Glutamatergic neuron (in vitro differentiated cells): ENCODE measurements at places on chromosomes 16 and 17. TPM values are rescaled to one million over a fixed set of nuclear protein-coding genes. Genes with fewer than 3 reads are reported as not detected.

Gene CCL8
- total RNA-seq = not detected

Gene SPATA22
- not detected for total RNA-seq

DNA sequence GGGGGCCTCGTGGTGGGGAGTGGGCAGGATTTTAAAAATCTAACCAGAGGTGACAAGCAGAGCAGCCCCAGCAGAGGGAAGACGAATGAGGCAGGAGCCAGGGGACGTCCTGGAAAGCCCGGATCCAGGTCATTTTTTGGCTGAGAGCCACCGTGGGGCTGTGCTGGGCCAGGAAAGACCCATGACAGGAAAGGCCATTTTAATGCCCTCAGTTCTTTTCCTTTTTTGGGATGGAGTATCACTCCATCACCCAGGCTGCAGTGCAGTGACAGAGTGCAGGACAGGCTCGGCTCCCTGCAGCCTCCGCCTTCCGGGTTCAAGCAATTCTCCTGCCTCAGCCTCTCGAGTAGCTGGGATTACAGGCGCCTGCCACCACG, 30.5 kb upstream of the JPH3 start:
- peaks cover 6% of the 10 kb centered on the region for H3K4me1 ChIP-seq
- DNase-seq = no peak
- H3K36me3 ChIP-seq = peaks cover 6% of the 10 kb centered on the region
- no peak overlapping the region for H3K27ac ChIP-seq

- H3K4me3 ChIP-seq = peak overlapping the region; percentile 51
- H3K4me1 ChIP-seq = peaks cover 40% of the 10 kb centered on the region
- H3K36me3 ChIP-seq = no peaks in the 10 kb centered on the region
- DNase-seq = no peak
- peak overlapping the region; percentile 93 for H3K27ac ChIP-seq
These were observed 29.4 kb downstream of the TOM1L2 start for GRCh38 chr17:17942846-17943245.

DNA sequence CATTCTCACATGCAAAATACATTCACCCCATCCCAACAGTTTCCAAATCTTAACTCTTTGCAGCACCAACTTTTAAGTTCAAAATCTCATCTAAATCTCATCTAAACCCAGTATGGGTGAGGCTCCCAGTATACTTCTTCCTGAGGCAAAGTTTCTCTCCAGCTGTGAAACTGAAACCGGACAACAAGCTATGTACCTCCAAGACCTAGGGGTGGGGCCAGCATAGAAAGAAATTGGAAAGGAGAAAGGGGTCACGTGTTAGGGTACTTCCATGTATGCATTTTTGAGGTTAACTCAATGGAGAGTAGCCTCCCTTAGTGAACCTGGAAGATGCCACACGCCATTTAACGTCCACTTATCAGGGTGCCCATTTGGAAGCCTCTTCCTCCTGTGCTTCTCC, 23.9 kb upstream of the LRRC75A start:
- peaks cover 21% of the 10 kb centered on the region for H3K4me1 ChIP-seq
- DNase-seq = no peak
- peaks cover 6% of the 10 kb centered on the region for H3K27me3 ChIP-seq
- H3K36me3 ChIP-seq = no peaks in the 10 kb centered on the region
- H3K27ac ChIP-seq = peak overlapping the region; percentile 76

DNA sequence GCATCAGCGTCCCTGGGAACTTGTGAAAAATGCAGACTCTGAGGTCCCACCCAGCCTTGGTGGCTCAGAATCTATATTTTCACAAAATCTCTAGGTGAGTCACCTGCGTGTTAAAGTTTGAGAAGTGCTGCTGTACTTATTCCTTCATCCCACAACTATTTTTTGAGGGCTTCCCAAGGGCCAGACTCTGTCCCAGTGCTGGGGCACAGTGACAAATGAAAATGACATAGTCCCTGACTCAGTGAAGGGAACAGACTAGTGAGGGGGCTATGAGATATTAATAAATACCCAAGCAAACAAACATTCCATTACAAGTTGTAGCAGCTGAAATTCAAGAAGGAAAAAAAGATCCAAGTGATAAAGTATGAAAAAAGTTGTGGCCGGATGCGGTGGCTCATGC, 9.9 kb upstream of the EMP2 start:
- H3K4me1 ChIP-seq = peaks cover 9% of the 10 kb centered on the region
- peaks cover 6% of the 10 kb centered on the region for H3K27me3 ChIP-seq
- no peaks in the 10 kb centered on the region for H3K36me3 ChIP-seq
- no peak overlapping the region for H3K27ac ChIP-seq
- H3K4me3 ChIP-seq = no peak overlapping the region
- no peak for DNase-seq
